ENCODE measurements at places on chromosomes 4 and X. TPM values are rescaled to one million over a fixed set of nuclear protein-coding genes. Genes with fewer than 3 reads are reported as not detected.

CSAG2 gene
- not detected for polyA plus RNA-seq

NPNT gene
- polyA plus RNA-seq: 95.6 TPM

LYAR gene
- 20.3 TPM for polyA plus RNA-seq

AFF2 gene
- polyA plus RNA-seq: 5.5 TPM

HAND2 gene
- 0.20 TPM for polyA plus RNA-seq

GATA1 gene
- 0.65 TPM for polyA plus RNA-seq

CYBB gene
- 17.5 TPM for polyA plus RNA-seq

- no peak for DNase-seq
These were observed 21.0 kb upstream of the POLA1 start for GRCh38 chrX:24672701-24673190.

GRCh38 chr4:169811476-169811875, 53.7 kb upstream of the HPF1 start:
- no peak for DNase-seq

DNA sequence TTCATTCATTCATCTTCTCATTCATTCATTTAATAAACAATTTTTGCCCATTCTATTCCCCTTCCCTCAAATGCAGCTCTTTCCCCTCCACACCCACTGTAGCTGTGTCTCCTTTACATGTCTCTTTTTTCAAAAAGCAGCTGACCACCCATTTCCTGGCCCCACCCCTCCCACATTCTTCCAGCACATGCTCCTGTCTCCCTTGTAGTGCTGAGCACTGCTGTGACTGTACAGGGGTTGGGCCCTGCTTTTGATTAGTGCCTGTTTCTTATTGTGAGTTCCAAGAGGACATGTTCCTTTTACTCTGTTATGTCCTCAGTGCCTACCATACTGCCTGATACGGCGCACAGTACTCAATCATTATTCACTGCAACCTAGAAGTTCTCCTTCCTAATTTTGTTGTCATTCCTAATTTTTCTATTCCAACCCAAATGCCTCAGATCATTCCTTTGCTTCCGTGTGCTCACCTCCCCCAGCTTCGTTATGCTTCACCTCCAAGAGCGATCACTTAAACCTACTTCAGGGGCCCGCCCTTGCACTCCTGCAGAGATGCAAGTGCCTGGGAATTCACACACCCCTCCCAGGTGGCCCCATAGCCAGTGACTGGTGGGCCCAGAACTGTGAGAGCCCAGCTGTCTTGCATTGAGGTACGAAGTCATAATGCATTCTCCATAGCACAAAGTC, 152.2 kb downstream of the STK32B start:
- no peak for DNase-seq

- peak; percentile 24 for DNase-seq
These were observed 36.9 kb downstream of the EVC start for GRCh38 chr4:5747738-5748375.

- DNase-seq: no peak
These were observed 104.3 kb downstream of the CORIN start for GRCh38 chr4:47733302-47734175.

DNA sequence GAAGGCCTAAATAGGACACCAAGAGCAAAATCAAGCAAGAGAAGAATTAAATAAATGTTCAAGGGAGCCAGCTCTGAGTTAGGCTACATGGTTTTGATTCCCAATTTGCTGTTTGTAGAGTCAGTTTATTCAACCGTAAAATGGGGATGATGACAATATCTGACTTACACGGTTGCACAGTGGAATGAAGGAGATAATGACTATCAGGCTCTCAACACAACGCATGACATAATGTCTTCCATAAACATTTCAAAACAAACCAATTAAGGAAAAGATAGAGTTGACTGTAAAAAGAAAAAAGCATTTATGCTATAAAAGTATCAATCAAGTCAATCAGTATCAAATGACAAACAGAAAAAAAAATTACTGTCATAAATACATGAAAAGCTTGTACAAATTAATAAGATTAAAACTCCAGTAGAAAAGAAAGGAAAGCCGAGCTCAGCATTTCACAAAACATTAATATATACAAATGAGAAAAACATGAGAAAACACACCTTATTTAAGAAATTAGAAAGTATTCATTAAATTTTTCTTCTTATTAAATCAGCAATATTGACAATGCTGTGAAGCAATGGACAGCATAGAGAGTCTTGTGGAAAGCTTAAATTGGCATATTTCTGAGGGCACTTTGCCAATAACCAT, 179.0 kb downstream of the SCFD2 start:
- no peak for DNase-seq

GRCh38 chr4:53121264-53121865, 244.5 kb downstream of the SCFD2 start:
- no peak for DNase-seq

DNA sequence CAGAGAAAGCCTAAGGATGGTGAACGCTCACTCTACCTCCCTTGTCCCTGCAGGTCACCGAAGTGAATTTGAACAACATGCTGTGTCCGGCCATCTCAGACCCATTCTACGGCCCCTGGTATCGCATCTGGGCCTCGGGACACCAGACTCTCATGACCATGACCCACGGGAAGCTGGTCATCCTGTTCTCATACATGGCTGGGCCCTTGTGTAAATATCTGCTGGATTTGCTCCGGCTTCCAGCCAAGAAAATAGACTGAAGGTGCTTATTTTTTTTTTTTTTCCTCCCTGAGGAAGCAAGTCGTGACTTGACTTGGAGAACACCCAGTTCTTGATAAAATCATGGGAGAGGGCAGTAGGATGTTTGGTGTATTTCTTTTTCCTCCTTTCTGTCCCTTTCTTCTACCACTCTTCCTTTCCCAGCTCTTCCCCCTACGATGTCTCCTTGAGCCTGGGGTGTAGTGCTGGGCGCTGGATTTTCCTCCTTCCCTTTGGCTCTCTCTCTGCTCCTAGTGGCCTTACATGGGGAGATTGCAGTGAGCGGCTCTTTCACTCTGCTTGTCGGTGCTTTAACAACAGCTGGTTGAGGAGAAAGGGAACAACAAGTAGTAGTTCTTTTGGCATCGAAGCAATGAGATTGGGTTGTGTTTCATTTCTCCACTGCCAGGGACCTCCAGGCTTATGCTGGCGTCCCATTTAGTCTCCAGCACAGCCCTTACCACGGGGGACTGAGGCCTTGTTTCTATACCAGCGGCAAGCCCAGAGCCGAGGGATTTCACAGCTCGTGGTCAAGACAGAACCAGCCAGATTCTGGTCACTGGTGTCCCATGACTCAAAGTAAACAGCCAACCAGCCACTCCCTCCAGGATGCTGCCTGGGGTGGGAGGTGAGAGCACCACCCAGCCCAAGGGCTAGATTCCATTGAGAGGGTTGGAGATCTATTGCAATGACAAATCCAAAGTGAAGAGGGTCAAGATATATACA, 144.4 kb downstream of the AMMECR1 start:
- no peak for DNase-seq

DNA sequence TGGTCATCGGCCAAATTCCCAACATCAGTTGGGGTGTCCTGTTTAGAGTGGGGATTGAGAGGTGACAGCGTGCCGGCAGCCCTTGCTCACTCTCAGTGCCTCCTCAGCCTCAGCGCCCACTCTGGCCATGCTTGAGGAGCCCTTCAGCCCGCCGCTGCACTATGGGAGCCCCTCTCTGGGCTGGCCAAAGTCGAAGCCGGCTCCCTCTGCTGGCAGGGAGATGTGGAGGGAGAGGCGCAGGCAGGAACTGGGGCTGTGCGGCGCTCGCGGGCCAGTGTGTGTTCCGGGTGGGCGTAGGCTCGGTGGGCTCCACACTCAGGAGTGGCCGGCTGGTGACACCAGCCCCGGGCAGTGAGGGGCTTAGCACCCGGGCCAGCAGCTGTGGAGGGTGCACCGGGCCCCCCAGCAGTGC, 7.1 kb upstream of the CENPU start:
- DNase-seq: no peak

DNA sequence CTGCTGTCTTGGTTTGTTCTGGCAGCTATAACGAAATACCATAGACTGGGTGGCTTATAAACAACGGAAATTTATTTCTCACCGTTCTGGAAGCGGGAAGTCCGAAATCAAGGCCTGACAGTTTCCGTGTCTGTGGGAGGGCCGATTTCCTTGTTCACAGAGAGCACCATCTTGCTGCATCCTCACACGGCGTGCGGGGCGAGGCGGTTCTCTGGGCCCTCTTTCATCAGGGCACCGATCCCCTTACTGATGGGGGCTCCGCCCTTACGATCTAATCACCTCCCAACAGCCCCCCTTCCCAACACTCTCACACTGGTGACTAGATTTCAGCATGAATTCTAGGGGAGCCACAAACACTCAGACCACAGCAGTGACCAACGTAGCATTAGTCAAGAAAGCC, 578.3 kb upstream of the FAT1 start:
- no peak for DNase-seq

- DNase-seq: no peak
These were observed 30.3 kb upstream of the RGN start for GRCh38 chrX:47047989-47048388.

GRCh38 chrX:123475068-123475724, 257.7 kb downstream of the THOC2 start:
- DNase-seq: no peak

DNA sequence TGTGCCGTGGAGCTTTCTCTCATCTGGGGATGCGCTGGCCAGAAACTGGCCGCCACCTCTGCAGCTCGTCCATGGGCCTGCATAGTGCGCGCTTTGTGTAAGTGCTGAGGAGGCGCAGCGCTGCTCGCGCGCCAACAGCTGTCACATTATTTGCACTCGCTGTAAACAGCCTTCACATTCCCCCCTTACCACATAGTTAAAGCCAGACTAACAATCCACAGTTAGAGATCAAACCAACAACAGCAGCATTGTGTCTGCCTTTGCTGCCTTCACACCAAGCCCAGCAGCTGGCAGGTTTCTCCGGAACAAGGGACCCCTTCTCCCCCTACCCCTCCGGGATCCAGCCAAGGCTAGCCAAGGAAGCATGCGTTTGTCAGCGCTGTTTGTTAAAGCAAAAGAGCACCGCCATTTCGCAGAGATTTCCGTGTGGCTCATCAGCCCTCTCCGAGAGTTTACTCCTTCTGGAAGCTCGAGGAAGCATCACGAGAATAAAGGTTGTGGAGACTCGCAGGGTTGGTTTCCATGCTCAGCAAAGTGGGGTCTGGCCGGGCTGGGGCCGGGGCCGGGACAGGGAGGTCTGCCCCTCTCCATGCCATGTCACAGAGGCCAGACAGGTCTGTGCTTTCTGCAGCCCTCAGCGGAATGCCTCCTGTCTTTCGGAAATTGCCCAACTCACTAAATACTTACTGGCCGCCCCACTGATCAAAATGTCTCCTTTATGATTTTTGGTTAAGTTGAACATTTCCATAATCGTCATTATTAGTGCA, 11.0 kb downstream of the BCOR start:
- no peak for DNase-seq

DNA sequence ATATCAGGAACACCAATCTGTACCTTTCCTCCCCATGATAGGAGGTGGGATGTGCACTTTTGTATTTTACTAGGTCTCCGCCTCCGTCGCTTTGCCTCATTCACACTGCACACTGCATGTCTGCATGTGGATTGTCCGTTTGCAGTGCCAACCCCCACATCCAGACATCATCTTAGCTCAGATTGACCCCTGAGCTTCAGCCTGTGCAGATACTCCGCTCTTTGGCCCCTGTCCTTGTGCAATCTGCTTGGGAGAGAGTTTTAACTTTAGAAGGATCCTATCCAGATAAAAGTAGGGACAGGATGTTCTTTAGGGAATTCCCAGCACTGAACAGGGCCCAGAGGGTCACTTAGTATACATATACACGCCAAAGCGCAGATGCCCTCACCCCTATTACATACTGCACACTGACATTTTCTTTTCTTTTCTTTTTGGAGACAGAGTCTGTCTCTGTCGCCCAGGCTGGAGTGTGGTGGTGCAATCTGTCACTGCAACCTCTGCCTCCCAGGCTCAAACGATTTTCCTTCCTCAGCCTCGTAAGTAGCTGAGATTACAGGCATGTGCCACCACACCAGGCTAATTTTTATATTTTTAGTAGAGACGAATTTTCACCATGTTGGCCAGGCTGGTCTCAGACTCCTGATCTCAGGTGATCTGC, 43.3 kb upstream of the FBXW7 start:
- DNase-seq: no peak

GRCh38 chr4:34157547-34157946, 2086.8 kb downstream of the ARAP2 start:
- DNase-seq: no peak

DNA sequence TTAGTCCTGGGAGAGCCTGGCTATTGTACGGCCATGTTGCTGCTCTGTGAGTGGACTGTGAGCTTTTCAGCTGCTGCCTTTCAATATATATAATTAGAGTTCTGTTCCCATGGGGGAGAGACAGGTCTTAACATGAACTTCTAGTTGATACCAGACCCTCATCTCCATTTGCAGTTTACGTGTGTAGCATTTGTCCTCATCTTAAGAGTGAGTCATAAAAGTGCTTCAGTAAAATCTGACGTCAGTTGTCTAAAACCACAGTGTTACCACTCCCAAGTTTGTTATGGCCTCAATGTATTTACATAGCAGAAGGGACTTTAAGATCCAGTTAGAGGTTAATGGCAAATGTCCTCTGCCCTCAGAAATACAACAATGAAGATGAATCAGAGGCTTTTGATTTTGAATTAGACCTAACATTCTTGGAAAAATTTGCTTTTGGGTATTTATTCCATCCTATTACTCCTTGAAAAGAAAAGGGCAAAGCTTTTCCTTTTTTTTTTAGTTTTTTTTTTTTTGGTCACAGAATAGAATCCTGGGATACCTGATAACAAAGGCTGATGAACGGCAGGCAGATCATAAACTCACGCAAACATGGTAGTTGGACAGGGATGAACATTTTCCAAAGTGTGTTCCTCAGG, 38.6 kb downstream of the PHOX2B start:
- no peak for DNase-seq

- DNase-seq: peak; percentile 11
These were observed 153.2 kb upstream of the FRG1 start for GRCh38 chr4:189787216-189788031.

- no peak for DNase-seq
These were observed 1067.7 kb upstream of the PABPC4L start for GRCh38 chr4:135269125-135269890.
